ENCODE measurements at places on chromosomes 13 and 19.
A peak's percentile ranks its signal among the peaks of the same experiment; 100 is the strongest.

- peak overlapping the region; percentile 34 for H3K4me3 ChIP-seq
- H3K27me3 ChIP-seq: no peaks in the 10 kb centered on the region
- no peak for DNase-seq
Observed at GRCh38 chr13:113838711-113839201, 25.1 kb downstream of the GAS6 start.

DNA sequence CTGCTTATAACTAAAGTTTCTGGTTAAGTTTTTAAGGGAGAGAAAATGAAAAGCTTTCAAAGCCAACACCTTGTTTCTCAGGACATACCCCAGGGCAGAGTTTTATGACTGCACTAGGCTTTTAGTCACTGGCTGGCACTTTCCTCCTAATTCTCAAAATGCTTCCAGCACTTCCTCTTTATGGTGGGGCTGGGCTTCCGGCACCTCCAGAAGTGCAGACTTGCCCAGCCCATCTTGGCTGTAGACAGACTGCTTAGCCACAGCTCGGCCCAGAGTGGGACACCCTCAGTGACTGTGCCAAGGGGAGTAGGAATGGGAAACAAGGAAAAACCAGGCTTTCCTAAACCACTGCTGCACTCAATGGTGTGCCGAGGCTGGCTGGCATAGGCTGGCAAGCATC is 23.2 kb upstream of the GTF3A start:
- H3K4me3 ChIP-seq: no peak overlapping the region
- DNase-seq: no peak
- H3K36me3 ChIP-seq: no peaks in the 10 kb centered on the region
- peaks cover 5% of the 10 kb centered on the region for H3K4me1 ChIP-seq
- no peak overlapping the region for H3K27ac ChIP-seq
- H3K27me3 ChIP-seq: no peaks in the 10 kb centered on the region

GRCh38 chr13:33721724-33722123 is 96.2 kb upstream of the RFC3 start:
- DNase-seq: no peak
- H3K36me3 ChIP-seq: no peaks in the 10 kb centered on the region
- H3K4me3 ChIP-seq: no peak overlapping the region
- H3K27me3 ChIP-seq: no peaks in the 10 kb centered on the region
- peak overlapping the region; percentile 23 for H3K27ac ChIP-seq

GRCh38 chr19:48271531-48272151 is 1.8 kb downstream of the ZNF114 start:
- no peaks in the 10 kb centered on the region for H3K4me1 ChIP-seq
- DNase-seq: no peak
- H3K36me3 ChIP-seq: no peaks in the 10 kb centered on the region

- DNase-seq: no peak
- H3K4me1 ChIP-seq: 0 out of 2 replicates have a peak, but pooled peaks cover 10% of the 10 kb centered on the region
- H3K36me3 ChIP-seq: no peaks in the 10 kb centered on the region
- no peak overlapping the region for H3K4me3 ChIP-seq
- no peaks in the 10 kb centered on the region for H3K27me3 ChIP-seq
Observed at GRCh38 chr19:18450931-18451836, 13.3 kb upstream of the ISYNA1 start.

DNA sequence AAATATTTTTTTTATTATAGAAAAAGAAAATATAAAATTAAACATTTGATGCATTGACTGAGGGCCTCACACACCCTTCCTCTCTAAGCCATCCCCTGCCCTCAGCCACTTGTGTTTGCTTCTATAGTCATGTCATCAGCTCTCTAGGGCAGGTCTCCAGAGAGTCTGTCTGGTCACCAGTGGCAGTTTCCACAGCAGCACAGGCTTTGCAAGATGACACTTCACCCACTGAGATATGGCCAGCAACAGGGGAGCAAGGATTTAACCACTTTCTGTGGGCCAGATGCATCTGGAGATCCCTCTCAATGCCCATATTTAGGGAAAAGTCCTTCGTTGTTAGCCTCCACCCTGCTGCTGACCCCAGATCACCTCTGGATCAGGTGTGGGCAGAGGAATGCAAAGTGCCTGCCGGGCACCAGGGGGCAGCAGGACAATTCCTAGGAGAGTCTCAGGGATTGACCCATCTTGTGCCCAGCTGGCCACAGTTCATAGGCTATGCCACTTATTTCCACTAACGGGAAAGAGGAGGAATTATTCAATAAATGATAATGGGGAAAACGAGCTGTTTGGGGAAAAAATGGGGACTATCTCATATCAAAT is 4.8 kb downstream of the ABCC4 start:
- peaks cover 27% of the 10 kb centered on the region for H3K4me1 ChIP-seq
- DNase-seq: no peak
- H3K36me3 ChIP-seq: no peaks in the 10 kb centered on the region
- H3K27me3 ChIP-seq: no peaks in the 10 kb centered on the region
